Testis (tissue), 5 donors: ENCODE measurements at places on chromosomes 7 and 10.

DNA sequence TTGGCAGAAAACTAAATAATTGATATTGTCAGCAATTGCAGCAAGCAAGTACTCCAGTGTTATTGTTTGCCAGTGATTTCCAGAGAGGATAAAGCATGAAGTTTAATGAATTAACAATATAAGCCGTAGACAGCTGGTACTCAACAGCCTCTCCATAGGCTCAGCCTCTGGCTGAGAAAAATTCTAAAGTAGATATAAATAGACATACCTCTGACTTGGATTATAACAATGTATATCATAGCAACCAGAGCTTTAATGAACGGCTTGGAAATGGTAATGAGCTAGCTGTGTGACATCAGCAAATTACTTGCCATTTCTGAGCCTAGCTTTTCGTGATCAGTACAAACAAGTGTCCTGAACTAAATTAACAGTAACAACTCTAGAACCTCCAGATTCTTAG, 1055.4 kb upstream of the AUTS2 start:
- no peak for DNase-seq

GRCh38 chr7:158160199-158160598, 427.4 kb downstream of the PTPRN2 start:
- DNase-seq: no peak

DNA sequence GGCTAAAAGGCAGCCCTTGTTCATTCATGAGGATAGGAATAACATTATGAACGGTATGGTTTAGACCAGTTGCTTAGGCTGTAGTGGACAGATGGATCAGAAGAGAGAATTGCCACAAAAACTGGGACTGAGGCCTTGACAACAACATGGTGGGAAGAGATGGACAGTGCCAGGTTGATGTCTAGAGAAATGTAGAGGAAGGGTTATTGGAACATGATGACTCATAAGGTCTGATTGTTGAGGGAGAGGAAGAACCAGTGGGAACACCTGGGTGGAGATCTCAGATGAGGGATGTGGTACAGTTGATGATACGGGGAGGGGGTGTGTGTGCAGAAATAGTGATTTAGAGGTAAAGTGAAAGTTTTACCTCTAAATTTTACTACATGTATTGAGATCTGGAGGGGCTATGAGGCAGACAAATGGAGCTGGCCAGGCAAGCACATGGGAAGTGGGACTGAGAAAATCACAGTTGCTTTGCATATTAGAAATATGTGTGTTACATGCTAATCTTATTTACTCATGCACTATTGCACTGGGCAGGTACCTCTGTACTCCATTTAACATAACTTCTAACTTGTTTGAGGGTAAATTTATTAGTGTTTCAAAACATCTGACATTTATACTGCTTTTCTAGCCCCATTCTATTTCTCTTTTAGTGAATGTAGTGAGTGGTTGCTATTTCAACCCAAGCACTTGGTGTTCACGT, 65.6 kb downstream of the PLCE1 start:
- DNase-seq: no peak

- no peak for DNase-seq
Observed at GRCh38 chr10:52031771-52032170, 282.3 kb upstream of the DKK1 start.
